Lower leg skin (tissue), 4 donors: ENCODE measurements at places on chromosomes 13 and 19. TPM values are rescaled to one million over a fixed set of nuclear protein-coding genes. Genes with fewer than 3 reads are reported as not detected.
A peak's percentile ranks its signal among the peaks of the same experiment; 100 is the strongest.

GRCh38 chr13:70893832-70894231, 785.6 kb upstream of the KLHL1 start:
- DNase-seq = no peak

DNA sequence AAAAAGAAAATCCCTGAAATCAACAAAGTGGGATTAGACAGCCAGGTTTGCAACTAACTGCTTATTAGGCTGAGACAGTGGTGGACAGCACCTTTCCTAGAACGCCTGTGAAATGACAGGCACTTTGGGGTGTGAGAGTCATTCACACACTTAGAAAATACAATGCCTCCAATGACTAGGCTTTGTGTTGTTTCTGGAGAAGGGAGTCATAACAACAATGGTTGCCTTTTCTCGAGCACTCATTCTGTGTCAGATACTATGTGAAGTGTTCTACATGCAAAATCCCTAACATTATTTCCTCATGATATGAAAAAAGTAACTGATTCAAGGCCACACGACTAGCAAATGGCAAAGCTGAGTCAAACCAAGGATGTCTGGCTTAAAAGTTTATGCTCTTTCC, 41.2 kb downstream of the SACS start:
- DNase-seq = no peak

DNA sequence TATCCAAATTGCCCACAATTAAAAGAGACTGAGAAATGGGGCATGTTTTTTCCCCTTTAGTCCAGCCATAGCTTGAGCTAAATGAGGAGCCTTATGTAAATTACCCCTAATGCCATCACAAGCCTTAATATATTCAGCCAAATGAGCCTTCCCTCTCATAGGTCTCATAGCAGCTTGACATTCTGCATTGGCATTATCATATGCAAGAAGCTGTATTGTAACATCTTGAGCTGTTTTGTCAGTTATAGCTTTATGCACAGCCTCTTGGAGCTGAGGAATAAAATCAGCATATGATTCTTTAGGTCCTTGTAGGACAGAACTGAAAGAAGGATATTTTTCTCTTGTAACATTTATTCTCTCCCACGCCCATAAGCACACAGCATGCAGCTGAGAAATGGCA, 153.2 kb downstream of the ZNF486 start:
- no peak for DNase-seq

DNA sequence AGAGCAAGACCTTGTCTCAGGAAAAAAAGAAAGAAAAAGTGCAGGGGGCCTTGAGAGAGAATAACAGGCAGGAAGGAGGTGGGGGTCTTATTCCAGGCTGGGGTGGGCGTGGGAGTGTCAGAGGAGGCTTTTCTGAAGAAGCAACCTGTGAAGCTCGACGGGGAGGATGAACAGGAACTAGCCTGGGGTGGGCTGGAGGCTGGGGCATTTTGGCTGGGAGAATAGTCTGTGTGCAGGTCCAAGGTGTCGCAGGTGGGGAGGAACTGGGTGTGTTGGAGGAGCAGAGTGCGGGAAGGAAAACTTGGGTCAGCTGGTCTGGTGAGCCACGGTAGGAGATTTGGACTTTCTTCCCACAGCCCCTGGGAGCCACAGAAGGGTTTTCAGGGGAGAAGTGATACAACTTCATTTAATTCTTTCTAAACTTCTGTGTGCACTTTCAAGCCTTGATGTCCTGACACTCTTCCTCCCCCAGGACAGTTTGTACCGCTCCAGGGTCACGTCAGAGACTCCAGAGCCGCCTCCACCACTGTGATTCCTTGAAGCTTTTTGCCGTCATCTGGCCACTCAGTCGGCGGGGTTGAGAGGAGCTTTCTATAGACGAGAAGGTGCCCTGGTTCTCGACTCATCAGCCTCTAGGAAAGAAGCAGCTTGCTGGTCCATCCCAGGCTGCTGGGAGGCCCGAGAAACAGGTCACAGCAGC, 138.7 kb downstream of the SIPA1L3 start:
- no peak for DNase-seq

ZNF418 gene
- total RNA-seq = 6.2 TPM

UBE2L5 gene
- total RNA-seq = not detected

GRCh38 chr19:17806945-17807344, 12.0 kb downstream of the B3GNT3 start:
- DNase-seq = no peak

GRCh38 chr13:20182231-20182846, 10.4 kb downstream of the GJB2 start:
- peak; percentile 78 for DNase-seq

GRCh38 chr13:33541456-33541855, 255.9 kb upstream of the STARD13 start:
- no peak for DNase-seq

GRCh38 chr13:64371461-64371860, 2858.7 kb downstream of the PCDH9 start:
- no peak for DNase-seq

DNA sequence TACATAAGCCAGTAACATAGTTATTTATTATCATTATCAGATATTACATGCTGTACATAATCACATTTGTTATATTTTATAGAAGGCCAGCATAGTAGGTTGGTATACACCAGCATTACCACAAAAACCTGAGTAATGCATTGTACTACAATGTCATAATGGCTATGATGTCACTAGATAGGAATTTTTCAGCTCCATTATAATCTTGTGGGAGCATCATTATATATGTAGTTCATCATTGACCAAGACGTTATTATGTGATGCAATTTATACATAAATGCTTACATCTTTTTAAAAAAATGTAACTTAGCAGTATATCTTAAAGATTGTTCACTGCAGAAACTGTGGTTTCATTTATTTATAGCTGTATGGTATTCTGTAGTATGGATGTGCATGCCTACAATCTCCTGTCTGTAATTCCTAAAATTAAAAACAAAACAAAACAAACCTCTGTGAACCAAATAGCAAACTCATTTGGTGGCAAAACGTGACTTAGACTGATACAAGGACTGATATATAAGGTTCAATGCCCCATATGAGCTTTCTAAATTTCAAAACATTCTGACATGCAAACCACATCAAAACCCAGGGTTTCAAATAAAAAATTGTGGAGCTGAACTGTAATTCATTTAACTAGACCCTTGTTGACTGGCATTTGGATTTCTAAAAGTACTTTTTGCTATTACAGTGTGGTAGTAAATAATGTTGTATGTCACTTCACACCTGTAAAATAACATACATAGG, 250.9 kb downstream of the DLEU7 start:
- no peak for DNase-seq

DNA sequence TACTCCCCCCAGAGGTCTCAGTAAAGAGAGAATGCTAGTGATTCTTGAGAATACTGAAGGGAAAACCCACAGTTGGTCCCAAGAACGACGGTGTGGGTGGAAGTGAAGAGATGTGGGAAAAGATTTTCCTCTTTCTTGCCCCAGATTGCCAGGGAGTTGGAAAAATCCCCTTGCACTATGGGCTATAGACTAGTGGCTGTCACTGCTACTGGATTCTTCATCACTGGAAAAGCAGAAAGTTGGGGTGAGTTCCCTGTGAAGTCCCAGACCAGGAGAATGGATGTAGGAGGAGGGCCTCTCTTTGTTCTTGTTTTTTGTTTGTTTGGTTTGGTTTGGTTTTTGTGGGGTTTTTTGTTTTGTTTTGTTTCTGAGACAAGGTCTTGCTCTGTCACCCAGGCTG, 11.4 kb downstream of the LYPD3 start:
- DNase-seq = no peak

- peak; percentile 96 for DNase-seq
Observed at GRCh38 chr19:858868-859843, at the start of gene CFD. CFD (plus strand) TSS chr19:859664; CDS start chr19:859690, 26 bp downstream.

DNA sequence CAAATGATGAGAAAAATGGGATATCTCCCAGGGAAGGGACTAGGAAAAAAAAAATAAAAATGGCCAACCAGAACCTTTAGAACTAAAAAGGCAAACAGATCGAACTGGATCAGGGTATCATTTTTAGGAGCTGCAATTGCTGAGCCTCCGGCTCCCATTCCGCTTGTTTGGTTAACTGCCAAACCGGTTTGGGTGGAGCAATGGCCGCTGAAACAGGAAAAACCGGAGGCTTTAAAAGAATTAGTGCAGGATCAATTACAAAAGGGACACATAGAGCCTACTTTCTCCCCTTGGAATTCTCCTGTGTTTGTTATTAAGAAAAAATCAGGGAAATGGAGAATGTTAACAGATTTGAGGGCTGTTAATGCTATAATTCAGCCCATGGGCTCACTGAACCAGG, 12.7 kb upstream of the ZNF443 start:
- peak; percentile 17 for DNase-seq

DNA sequence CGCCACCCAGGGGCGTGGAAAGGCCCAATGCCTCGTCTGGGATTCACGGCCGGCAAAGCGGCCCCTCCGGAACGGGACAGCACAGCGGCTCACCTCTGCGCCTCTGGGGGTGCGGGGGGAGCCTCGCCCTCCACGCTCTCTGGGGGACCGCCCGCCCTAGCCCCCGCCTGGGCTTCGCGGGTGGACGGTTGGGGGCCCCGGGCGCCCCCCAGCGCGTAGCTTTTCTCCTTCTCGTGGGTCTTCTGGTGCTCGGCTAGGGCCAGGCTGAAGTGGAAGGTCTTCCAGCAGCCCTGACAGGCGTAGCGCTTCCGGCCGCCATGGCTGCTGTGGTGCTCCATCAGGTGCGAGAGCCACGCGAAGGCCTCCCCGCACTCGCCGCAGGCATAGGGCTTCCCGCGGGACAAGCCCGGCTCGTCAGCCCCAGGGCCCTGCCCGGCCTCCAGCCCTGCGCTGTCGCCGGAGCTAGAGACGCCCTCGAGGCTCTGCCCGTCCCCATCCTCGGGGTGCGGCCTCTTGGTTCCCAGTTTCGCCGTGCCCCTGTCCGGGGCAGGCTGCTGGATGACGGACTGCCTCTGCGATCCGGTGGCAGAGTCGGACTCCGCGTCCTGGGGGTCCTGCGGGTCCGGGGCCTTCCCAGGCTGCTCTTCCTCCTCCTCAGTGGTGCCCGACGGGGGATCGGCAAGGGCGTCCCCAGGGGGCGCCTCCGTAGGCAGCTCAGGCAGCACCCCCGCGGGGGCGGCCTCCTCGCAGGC, 13.3 kb downstream of the ZSCAN18 start:
- DNase-seq = no peak

- DNase-seq = no peak
Observed at GRCh38 chr13:40390401-40390916, 276.0 kb downstream of the FOXO1 start.

DNA sequence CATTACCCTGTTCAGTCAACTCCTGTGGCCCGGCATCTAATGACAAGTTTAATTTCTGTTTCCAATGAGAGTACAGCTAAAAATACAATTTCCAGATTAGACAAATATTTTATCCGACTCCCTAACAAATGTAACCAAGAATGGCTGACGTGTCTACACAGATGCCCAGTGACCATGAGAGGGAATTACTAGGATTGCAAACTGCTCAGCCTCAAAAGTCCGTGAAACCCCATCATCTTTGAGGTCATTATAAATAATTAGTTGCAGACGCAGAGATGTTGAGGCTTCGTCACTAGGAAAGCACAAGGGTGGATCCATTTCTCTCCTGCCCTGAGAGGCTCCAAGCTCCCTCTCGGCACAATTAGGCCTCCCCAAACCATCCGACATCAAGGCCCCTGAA, 104.1 kb upstream of the ZNF507 start:
- no peak for DNase-seq

DNA sequence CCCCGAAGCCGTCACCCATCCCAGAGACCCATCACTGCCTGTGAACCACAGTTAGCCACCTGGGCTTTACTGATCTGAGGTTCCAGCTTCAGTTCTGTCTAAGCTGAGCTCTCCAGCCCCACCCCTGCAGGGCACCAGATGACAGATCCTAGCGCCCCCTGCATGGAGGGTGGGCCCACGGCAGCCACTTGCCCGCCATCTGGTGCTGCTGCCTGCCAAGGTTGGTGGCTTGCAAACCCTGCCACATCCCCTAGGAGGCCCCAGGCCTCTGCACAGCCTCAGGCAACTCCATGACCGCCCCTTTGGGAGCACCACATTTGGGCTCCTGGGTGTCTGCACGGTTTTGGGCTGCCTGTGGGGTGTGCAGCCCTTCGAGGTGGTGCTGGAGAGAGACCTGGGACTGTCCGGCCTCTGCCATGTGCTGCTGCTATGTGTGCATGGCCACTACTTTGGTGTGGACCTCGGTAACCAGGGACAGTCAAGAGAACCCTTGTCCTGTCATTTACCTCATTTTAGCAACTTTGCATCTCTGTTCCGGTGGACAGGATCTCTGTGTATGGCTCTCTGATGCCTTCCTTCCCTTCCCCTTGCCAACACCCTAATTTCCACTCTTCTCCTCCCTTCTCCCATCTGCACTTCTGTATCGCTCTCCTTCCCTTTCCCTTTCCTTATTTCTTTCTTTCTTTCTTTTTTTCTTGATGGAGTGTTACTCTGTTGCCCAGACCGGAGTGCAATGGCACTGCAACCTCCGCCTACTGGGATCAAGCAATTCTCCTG, 17.4 kb upstream of the SDHAF1 start:
- no peak for DNase-seq

GRCh38 chr13:99218969-99219368, 18.3 kb downstream of the UBAC2 start:
- no peak for DNase-seq

CYP4F12 gene
- 72.7 TPM for total RNA-seq

MEGF8 gene
- 14.1 TPM for total RNA-seq

GRCh38 chr13:34864671-34865070, 77.4 kb upstream of the NBEA start:
- DNase-seq = no peak

- DNase-seq = no peak
Observed at GRCh38 chr13:22080832-22081231, 410.0 kb downstream of the FGF9 start.

DNA sequence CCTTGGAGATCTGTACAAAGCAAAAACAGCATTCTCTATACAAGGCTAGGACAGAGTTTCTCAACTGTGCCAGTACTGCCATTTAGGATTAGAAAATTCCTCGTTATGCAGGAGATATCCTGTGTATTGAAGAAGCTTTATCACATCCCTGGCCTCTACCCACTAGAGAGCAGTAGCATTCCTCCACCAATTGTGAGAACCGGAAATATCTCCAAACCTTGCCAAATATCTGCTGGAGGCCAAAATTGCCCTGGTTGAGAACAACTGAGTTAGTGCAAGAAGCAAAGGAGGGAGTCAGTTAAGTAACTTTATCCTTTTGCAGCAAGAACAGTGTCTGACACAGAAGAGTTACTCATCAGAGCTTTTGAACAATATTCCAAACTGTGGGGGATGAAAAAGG, 16.2 kb upstream of the FREM2 start:
- no peak for DNase-seq

DNA sequence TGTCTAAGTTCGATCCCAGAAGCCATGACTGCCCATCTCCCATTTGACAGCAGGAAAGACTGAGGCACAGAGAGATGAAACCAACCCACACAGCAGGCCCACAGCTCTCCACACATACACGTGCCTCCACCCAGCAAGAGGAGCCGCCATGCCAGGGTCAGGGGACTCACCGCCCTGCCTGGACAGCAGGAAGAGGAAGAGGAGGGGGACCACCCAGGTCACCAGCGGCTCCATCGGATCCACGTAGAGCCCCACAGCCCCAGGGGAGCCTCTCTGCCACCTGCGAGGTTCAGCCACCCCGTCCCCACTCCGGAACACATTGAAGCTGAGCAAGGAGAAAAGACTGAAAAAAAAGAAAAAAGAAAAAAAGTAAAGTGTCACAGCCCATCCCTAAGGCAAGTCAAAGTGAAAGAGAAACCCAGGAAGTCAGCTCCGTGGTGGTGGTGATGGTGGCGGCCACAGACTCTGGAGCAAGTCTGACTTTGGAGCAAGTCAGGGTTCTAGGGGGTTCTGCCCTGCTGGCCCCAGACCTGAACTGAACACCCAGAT, at the start of gene IL12RB1:
Gene IL12RB1, minus strand, starts transcription at position 345 of the 549 bp plus-strand sequence. Its CDS starts 111 bp downstream, at position 234.
- DNase-seq = no peak

CFD gene
- total RNA-seq = 371 TPM

- no peak for DNase-seq
Observed at GRCh38 chr19:53511933-53512374, 26.0 kb upstream of the ZNF331 start.

HCST gene
- total RNA-seq = 4.4 TPM

R3HDM4 gene
- 58.1 TPM for total RNA-seq

KLK3 gene
- 2.1 TPM for total RNA-seq
